ENCODE measurements at places on chromosomes 12 and 14. TPM values are rescaled to one million over a fixed set of nuclear protein-coding genes. Genes with fewer than 3 reads are reported as not detected.

The LTBP2 gene
- total RNA-seq, result 363 TPM

The COA8 gene
- 33.3 TPM for total RNA-seq

The CPNE6 gene
- total RNA-seq, result 0.71 TPM

The DTX1 gene
- total RNA-seq, result 4.8 TPM

- H3K4me3 ChIP-seq, result peak overlapping the region; percentile 81
- no peak for DNase-seq
- peaks cover 6% of the 10 kb centered on the region for H3K4me1 ChIP-seq
- no peaks in the 10 kb centered on the region for H3K36me3 ChIP-seq
- no peaks in the 10 kb centered on the region for H3K27me3 ChIP-seq
Observed at GRCh38 chr12:40106202-40106533, 287 bp upstream of the SLC2A13 start.

- H3K36me3 ChIP-seq, result no peaks in the 10 kb centered on the region
- no peak for DNase-seq
- H3K27ac ChIP-seq, result no peak overlapping the region
- H3K4me3 ChIP-seq, result no peak overlapping the region
- no peaks in the 10 kb centered on the region for H3K27me3 ChIP-seq
Observed at GRCh38 chr12:96912261-96912660, 5.2 kb downstream of the NEDD1 start.

GRCh38 chr12:96850676-96851075 lies 56.4 kb upstream of the NEDD1 start:
- H3K4me3 ChIP-seq, result no peak overlapping the region
- no peak for DNase-seq
- H3K36me3 ChIP-seq, result no peaks in the 10 kb centered on the region
- no peak overlapping the region for H3K27ac ChIP-seq

DNA sequence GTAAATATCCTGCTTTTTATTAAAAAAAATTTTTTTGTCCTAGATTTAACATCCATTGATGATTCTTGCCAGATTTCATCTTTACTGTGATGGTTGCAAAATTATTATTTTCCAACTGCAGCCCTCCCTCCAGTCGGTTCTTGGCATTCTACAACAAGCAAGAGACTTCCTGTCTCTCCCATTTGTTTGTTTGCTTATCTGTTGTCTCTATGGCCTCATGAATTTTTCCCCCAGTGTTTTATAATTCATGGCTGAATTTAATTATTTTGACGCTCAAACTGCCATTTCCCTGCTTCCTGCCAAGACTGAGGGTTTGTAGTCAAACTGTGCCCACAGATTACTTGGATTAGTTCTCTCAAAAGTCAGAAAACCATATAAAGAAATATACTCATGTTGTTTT lies 25.9 kb downstream of the CGRRF1 start:
- no peaks in the 10 kb centered on the region for H3K27me3 ChIP-seq
- no peaks in the 10 kb centered on the region for H3K4me1 ChIP-seq
- DNase-seq, result no peak
- H3K4me3 ChIP-seq, result no peak overlapping the region

GRCh38 chr12:32650508-32650907 lies 28.6 kb upstream of the DNM1L start:
- H3K27me3 ChIP-seq, result no peaks in the 10 kb centered on the region
- no peak overlapping the region for H3K27ac ChIP-seq
- DNase-seq, result no peak
- H3K36me3 ChIP-seq, result no peaks in the 10 kb centered on the region
- H3K4me1 ChIP-seq, result no peaks in the 10 kb centered on the region
- no peak overlapping the region for H3K4me3 ChIP-seq

GRCh38 chr12:104598342-104599271 lies 141.9 kb downstream of the CHST11 start:
- DNase-seq, result no peak
- no peak overlapping the region for H3K4me3 ChIP-seq
- H3K27ac ChIP-seq, result no peak overlapping the region
- no peaks in the 10 kb centered on the region for H3K4me1 ChIP-seq
